ENCODE measurements at places on chromosomes 3 and 15.

DNA sequence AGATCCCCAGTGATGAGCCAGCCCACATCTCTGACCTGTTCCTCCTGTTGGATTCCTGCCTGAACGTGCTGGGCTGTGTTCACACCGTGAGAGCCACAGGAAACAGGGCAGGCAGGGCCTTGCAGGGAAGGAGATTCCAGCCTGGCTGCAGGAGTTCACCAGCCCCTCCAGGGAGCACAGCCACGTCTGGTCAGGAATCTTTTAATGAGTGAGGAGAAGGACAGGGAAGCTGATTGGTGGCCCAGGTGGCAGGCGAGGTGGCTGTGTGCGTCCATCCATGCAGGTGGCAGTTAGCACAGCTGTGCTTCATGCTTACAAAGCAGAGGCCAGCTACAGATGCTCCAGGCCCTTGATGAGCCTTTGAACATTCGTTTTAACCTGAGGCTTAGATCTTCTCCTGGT, 10.5 kb downstream of the LRRK1 start:
- DNase-seq: no peak

DNA sequence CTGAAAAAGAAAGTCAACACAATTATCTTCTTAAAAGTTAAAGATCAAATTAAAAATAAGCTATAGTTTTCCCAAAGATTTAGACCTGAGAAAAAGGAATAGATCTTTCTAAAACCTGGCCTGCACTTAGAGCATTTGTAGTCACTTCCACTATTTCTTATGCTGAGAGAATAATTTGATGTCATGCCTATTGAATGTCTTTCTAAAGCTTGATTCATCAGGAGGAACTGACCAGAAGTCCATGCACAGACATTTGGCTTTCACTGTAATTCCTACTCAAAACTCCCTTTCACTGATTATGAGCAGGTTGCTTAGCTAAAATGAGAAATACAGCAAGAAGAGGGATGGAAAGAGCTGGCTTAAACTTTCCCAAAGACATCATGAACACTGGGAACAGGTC, 4.3 kb downstream of the GREM1 start:
- DNase-seq: no peak

- no peak for DNase-seq
These were observed 150.3 kb downstream of the PLCL2 start for GRCh38 chr3:17035033-17035432.

DNA sequence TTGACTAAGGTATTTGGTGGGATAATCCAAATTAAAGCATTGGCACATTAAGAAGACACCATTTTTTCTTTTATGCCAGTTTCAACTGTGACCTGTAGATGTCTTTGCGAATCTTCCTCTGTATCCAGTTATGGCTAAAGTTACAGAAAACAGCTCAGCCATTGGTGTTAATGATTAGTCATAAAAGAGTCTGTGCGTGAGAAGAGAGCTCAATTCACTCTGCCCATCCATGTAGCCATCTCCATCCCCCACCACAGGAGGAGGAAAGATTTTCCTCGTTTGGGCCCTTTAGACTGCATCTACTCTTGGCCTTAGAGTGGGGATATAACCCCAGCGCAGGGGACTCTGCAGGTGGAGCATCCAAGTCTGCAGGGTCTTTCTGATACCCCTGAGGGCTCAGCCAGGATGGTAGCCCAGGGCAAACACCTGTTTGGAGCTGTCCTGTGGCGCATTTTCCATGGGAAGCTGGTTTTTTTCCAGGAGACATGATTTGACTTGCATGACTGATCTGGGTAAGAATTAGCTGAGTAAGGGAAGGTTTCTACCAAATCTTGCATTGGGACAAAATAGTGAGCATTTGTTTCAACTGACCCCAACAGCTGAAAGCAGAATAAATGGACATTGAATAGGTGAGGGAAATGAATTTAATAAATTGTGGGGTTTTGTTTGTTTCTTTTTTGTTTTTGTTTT, 29.5 kb downstream of the NANOGP8 start:
- no peak for DNase-seq

- DNase-seq: no peak
These were observed 35.0 kb upstream of the ARID3B start for GRCh38 chr15:74505837-74506514.

GRCh38 chr15:96321639-96322535, 8.6 kb upstream of the NR2F2 start:
- no peak for DNase-seq

- DNase-seq: no peak
These were observed 409.5 kb downstream of the ROBO1 start for GRCh38 chr3:79358327-79358726.

DNA sequence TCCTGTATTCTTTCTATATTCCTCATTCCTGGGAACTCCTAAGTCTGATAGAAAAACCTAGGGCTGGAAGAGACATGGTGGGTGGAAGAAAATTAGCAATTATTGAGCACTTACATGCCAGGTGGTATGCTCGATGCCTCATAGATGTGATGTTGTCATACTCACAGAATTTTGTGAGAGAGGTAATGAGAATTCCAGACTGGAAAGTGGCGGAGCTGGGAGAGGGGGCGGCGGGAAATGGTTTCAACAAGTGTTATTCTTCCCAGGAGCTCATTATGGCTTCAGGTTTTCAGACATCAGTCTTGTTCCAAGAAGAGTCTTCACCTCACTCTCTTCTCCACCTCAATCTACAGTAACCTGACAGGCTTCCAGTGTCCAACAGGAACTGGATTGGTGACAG, 16.2 kb downstream of the TIMP4 start:
- DNase-seq: no peak

GRCh38 chr3:143757691-143758090, 90.6 kb downstream of the SLC9A9 start:
- DNase-seq: no peak

DNA sequence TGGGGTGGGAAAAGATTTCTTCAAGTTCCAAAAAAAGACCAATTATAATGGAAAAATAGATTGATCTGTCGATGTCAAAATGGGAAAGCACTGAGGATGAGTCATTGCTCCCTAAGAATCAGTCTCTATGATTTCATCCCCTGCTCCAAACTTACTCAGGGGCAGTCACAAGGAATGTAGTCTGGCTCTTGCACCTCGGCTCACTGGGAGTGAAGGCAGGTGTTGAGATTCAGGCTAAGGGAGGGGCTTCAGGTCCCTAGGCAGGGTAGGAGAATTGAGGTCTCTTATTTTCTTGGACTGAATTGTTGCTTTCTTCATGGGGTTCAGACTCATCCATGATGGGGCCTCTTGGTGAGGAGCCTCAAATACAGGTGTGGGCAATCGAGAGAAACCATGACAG, 14.2 kb downstream of the ESYT3 start:
- no peak for DNase-seq

DNA sequence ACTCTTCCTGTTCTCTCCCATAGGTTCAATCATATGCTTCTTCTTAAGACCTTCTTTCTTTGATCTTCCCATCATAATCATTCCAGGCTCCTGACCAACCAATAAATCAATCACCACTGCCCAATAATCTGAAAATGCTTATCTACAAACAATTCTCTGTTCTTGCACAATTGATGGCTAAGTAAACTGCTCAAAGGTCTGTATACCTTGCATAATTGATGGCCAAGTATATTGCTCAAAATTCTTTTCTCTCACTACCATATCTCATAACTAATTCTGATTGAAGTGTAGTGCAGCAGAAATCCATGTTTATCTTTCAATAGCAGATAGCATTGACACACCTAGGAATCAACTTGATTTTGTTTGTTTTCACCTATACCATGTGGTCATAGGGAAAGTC, 83.4 kb upstream of the EPHA6 start:
- no peak for DNase-seq

DNA sequence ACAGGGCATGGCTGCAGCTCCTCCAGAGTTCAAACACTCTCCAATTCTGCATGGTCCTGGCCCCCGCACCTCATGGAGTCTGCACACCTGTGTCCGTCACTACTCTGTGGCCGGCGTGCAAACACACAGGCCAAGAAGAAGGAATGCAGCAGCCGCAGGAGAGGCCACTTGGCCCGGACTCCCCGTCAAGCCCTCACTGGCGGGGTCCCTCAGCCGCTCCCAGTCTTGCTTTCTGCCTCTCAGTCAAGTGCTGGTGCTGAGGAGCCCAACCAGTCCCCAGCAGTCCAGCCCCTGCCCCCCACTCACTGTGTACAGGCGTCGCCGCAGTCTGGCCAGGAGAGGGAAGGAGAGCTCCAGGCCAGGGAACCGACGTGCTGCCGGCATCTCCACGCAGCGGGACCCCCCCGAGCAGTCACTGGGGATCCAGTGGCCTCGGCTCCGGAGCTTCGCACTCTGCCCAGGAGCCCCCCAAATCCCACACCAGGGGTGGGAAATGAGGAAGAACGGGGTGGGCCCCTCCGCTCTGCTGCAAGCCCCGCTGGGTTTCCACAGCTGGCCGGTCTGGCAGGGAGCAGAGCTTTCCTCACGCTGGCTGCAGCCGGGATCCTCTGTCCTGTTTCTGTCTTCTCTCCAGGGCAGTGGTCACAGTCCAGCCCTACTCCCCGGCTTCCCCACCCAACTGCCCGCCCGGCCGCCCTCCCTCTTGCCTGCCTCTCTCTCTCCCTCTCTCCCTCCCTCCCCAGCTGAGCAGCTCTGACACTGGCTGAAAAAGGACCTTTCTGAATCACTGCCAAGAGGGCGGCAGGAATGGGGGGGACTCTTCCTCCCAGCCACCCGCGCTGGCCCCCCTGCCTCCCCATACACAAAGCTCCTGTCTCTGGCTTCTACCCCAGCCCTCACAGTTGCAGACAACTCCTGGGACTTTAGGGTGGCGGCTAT, 16.0 kb downstream of the TNK2 start:
- DNase-seq: peak; percentile 70

GRCh38 chr3:70527026-70527425, 214.6 kb upstream of the MDFIC2 start:
- no peak for DNase-seq

DNA sequence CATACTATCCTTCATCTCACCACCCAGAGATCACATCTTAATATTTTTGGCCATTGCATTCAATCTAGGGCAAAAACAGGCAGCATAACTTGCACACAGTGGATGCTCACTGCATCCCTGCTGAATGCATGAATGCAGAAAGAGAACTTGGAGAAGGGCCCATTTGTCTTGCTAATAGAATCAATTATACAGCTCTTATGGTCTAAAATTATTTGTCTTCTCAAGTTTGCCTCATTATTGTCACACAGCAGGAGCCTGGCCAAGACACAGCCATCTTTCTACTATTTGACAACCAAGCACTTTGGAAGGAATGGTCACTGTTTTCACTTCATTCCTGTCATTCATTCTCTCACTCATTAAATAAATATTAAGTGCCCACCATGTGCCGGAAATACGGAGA, 1.2 kb upstream of the ARHGEF26 start:
- DNase-seq: no peak

DNA sequence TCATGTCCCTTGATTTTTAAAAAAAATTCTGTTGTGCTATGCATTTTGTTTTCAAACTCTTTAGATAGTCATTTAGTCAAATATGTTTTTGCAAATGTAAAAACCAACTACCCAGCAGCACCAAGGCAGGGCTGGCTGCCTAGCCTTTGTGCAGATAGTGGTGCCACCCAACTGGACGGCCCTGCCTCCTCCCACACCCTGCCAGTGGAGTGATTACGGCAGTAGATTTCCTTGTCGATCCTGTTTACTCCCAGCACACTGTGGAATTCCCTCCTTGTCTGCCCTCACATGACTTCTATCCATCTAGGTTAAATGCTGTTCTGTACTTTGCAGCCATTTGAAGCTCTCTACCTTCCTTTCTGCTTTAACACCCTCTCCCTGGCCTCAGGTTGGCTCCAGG, 79.4 kb upstream of the PLXNA1 start:
- DNase-seq: no peak

GRCh38 chr15:39584662-39585388, 3.9 kb downstream of the THBS1 start:
- DNase-seq: no peak

GRCh38 chr3:2923390-2923789, 186.8 kb downstream of the IL5RA start:
- no peak for DNase-seq

GRCh38 chr3:29721789-29722188, 440.9 kb downstream of the RBMS3 start:
- DNase-seq: no peak

DNA sequence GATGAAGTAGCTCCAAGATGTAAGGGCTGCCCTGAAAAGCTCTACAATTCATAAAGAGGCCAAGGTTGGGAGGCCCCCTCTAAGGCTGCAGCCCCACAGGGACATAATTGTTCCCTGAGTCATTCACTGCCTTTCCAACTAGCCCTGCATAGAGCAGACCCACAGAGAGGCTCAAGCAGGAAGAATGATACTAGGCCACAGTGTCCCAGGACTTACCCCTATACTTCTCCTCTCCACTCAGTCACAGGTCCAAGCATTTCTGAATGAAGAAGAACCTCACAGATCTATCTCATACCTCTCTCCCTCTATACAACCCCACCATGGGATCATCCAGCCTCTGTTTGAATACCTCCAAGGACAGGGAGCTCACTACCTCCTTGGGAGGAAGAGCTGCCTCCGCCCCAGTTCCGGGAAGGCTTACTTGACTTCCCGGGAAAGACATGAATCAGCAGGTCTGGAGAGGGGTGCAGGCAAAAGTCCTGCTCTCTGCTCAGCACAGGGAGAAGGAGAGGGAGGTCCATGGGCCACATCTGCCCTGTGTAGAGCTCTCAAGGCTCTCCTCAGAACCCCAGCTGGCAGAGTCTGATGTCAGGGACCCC, 6.9 kb upstream of the SKIC8 start:
- no peak for DNase-seq

DNA sequence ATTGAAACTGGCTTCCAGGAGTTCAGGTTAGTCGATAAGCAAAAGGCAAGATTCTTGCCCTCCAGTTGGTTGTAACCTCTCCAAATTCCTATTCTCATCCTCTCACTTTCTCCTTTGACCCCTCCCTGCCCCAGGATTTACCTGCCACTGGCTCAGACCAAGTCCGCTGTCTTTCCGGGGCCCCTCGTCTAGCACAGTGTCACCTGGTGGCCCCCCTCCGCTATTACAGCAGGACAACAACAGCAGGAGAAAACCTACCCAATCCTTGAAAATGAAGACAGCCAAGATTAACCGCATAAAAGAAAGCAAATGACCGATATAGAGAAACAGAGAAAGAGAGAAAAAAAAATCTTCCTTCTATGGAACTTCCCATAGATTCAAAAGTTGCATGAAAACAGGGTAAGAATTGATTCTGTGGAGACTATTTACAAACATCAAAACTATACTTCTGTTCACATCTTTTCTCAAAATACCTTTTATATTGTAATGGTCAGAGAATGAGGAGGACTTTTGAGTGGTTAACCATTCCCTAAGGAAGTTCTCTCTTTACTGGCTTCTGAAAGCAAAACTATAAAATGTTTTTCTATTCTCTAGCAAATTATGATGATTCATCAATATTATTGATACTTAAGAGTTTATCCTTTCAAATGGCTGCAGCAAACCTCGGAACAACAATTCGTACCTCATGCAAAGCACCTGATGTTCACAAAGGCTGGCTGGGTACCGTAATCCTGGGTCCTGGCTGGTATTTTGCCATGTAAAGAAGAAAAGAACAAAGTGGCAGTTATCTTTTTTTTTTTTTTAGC, 10.0 kb upstream of the ST8SIA2 start:
- DNase-seq: no peak

GRCh38 chr15:96747291-96747690, 416.8 kb downstream of the NR2F2 start:
- no peak for DNase-seq

- DNase-seq: no peak
These were observed 40.5 kb upstream of the MAGEF1 start for GRCh38 chr3:184752361-184752760.

GRCh38 chr3:48092270-48092669, 76.1 kb upstream of the MAP4 start:
- DNase-seq: no peak
